ENCODE measurements at places on chromosomes 16 and 17.

- no peak for DNase-seq
Observed at GRCh38 chr16:1453316-1453715, 9.0 kb upstream of the CCDC154 start.

GRCh38 chr17:19336938-19337711 lies 25.4 kb downstream of the B9D1 start:
- no peak for DNase-seq

GRCh38 chr17:64498308-64499203 lies 1.7 kb upstream of the POLG2 start:
- no peak for DNase-seq

GRCh38 chr17:38430822-38431221 lies 2.6 kb downstream of the ARHGAP23 start:
- no peak for DNase-seq

DNA sequence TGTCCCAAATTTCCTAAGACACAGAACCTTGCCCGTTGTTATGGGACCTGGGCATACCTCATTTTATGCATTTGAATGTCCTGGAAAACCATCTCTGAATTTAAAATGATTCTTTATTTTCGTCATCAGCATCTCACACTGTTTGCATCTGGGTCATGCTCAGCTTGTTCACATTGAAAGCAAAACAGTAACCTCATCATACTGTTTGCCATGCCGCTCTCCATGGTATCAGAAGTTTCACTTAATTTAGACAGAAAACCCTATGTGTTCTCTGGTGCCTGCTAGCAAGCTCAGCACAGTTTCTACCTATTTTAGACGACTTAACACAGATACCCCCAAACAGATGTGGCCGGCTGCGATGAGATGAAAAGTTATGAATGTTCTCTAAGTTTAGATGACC lies 292.1 kb downstream of the SNX29 start:
- no peak for DNase-seq

GRCh38 chr17:37191219-37191618 lies 184.6 kb upstream of the C17orf78 start:
- no peak for DNase-seq

GRCh38 chr16:63283721-63284120 lies 1247.5 kb upstream of the CDH8 start:
- DNase-seq: no peak

- DNase-seq: no peak
Observed at GRCh38 chr16:68700831-68701230, 36.3 kb upstream of the CDH1 start.
